ENCODE measurements at places on chromosomes 4 and X. TPM values are rescaled to one million over a fixed set of nuclear protein-coding genes. Genes with fewer than 3 reads are reported as not detected.

GRCh38 chrX:46953597-46953996 is 41.4 kb downstream of the JADE3 start:
- no peaks in the 10 kb centered on the region for H3K36me3 ChIP-seq
- H3K27ac ChIP-seq: no peak overlapping the region
- H3K27me3 ChIP-seq: no peaks in the 10 kb centered on the region

GRCh38 chrX:129540068-129540653 is at the start of gene OCRL:
TSS of gene OCRL (plus strand) at chrX:129540259. CDS start at chrX:129540440, 181 bp downstream.
- H3K4me1 ChIP-seq: no peaks in the 10 kb centered on the region
- H3K27me3 ChIP-seq: no peaks in the 10 kb centered on the region
- peak within 1 kb of the TSS; percentile 84 for H3K27ac ChIP-seq
- peak; percentile 71 for DNase-seq
- no peaks in the 10 kb centered on the region for H3K36me3 ChIP-seq

GRCh38 chrX:63746278-63746677 is 38.7 kb downstream of the ARHGEF9 start:
- no peaks in the 10 kb centered on the region for H3K36me3 ChIP-seq
- no peak for DNase-seq
- peaks cover 3% of the 10 kb centered on the region for H3K4me1 ChIP-seq
- H3K27me3 ChIP-seq: no peaks in the 10 kb centered on the region

- no peak overlapping the region for H3K27ac ChIP-seq
- no peak for DNase-seq
- no peaks in the 10 kb centered on the region for H3K27me3 ChIP-seq
Measured at GRCh38 chrX:21748235-21748634, 9.7 kb downstream of the SMPX start.

SLC9B1 gene
- total RNA-seq: 0.41 TPM

DNA sequence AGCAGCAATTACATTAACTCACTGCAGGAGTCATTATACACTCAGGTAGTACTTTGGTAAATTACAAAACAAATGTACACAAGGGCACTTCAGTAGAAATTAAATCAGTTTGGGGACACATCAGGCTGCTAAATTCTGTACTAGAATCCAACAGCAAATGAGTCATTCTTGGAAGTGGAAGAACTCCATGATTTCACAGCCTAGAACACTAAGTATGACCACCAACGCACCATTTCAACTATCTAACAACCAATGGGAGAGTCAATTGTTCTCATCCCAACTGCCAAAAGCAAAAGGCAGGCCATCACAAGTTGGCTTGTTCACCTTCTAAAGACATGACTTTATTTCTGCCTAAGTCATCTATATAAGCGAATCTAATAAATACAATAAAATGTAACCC is 26.6 kb downstream of the PPM1K start:
- no peaks in the 10 kb centered on the region for H3K36me3 ChIP-seq
- H3K27me3 ChIP-seq: no peaks in the 10 kb centered on the region
- H3K4me1 ChIP-seq: no peaks in the 10 kb centered on the region
- H3K27ac ChIP-seq: no peak overlapping the region
- DNase-seq: no peak

NHS gene
- 10.7 TPM for total RNA-seq

DNA sequence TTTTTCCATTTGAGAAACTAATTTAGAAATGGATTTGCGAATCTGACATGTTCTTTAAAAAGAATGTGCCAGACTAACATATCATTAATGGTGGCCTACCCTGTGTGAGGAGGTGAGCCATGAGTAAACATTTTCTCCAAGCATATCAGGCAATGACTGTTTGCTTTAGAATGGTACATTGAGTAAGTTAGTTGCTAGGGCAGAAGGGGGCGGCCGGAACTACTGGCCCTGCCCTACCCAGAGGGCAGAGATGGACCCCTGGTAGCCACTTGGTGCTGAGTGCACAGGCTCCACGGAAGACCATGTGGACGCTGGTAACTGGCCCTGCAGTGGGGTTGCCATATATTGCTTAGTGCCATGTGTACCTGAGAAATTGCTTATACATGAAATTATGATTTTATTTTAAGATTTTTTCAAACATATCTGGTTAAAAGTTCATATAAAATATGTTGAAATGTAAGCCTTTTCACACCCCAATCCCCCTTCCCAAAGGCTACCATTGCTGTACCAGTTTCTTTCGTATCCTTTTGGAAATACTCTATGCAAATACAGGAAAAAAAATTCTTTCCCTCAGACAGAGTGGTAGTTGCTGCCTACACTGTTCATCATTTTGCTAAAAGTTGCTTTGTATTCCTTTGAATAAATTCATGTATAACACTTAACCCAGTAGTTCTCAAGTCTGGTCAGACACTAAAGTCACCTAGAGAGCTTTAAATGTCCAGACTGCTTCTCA is 8.8 kb downstream of the FNIP2 start:
- H3K36me3 ChIP-seq: no peaks in the 10 kb centered on the region
- no peak for DNase-seq
- peak overlapping the region; percentile 75 for H3K27ac ChIP-seq
- peaks cover 67% of the 10 kb centered on the region for H3K4me1 ChIP-seq
- no peaks in the 10 kb centered on the region for H3K27me3 ChIP-seq

PCDH18 gene
- 22.5 TPM for total RNA-seq

CPE gene
- 16.4 TPM for total RNA-seq

DNA sequence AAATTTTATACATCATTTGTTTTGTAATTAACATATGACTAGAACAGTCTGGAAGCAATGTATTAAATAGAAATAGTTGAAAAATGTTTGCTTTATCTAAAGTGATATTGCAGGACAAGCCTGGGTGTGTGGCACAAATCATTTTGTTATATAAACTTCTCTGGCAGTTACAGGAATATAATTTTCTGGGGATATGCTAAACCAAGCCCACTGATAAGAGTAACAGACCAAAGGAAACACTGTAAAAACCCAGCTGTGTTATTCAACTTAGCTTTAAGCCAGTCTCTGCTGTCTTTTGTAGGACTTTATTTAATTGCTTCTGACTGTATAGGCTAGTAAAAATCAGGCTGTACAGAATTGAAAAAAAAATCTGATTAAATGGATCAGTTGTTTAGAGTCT is 156.2 kb downstream of the NR3C2 start:
- H3K4me1 ChIP-seq: peaks cover 66% of the 10 kb centered on the region
- H3K36me3 ChIP-seq: no peaks in the 10 kb centered on the region
- H3K27ac ChIP-seq: no peak overlapping the region
- H3K27me3 ChIP-seq: no peaks in the 10 kb centered on the region
- no peak overlapping the region for H3K4me3 ChIP-seq
- no peak for DNase-seq

DNA sequence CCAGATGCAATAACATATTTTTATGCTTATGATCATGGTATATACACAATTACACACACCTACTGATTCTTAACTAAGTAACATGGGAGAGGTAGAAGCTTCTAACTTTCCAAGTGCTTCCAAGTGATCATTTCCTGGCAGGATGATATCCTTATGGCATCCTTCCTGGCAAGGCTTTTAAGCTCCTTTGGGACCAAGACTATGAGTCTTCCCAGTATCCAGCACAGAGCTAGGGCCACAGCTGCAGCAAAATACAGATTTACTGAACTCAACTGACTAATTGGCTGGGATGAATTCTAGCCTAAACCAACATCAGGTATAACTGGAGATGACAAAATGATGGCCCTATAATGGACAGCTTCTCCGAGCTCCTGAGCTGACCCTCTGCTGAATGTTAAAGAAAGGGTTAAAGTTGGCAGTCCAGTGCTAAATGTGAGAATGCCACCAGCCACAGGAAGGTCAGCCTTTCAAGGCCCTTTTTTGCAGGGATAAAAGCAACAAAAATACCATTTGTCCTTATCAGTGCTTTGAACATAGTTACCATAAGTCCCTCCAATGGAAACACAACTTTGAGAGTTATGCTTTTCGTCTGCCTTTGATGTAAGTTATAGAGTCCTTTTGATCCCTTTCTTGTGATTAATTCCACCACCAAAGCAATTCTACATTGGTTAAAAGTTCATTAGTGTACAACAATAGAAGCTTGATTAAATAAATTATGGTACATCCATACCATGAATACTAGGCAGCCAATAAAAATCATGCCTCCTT is 73.4 kb downstream of the MGST2 start:
- DNase-seq: no peak
- no peak overlapping the region for H3K4me3 ChIP-seq
- no peaks in the 10 kb centered on the region for H3K36me3 ChIP-seq
- no peaks in the 10 kb centered on the region for H3K27me3 ChIP-seq

GRCh38 chr4:177451108-177451500 is 8.9 kb upstream of the AGA start:
- H3K36me3 ChIP-seq: no peaks in the 10 kb centered on the region
- no peak for DNase-seq
- H3K27me3 ChIP-seq: no peaks in the 10 kb centered on the region
- peaks cover 3% of the 10 kb centered on the region for H3K4me1 ChIP-seq
- H3K27ac ChIP-seq: no peak overlapping the region

DNA sequence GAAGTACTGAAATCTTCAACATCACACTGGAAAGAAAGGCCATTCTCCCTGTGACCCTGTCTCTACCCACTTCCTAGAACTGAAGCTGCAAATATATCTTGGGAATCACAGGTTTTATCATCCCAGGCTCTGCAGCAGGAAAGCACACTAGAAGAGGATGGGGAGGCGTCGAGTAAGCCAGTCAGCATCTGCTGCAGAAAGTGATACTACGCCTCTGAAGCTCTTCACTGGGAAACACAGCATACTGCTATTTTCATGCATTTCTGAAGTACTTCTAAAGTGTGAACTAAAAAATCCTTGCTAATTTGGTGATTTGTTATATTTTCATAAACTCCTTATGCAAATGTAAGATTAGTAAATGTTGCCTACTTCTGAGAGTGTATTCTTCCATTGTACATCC is 29.1 kb downstream of the RAB33B start:
- no peaks in the 10 kb centered on the region for H3K36me3 ChIP-seq
- no peak overlapping the region for H3K27ac ChIP-seq
- H3K27me3 ChIP-seq: no peaks in the 10 kb centered on the region

FOXR2 gene
- total RNA-seq: not detected

DNA sequence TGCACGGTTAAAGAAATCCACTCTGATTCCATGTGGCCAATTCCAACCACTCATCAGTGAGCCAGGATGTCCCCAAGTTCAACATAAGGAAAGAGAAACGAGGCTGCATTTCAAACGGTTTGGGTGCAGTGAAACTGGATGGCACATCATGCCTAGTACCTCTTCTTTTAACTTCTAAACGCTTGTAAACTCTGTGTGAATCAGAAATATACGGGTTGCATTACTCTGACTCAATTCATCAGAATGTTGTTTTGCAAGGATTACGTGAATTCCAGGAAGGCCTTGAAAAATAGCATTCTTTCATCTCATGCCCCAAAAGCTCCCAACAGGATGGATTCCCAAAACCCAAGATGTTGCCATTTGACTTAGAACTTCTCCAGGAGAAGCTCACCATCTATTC is 270.4 kb downstream of the LDB2 start:
- H3K36me3 ChIP-seq: no peaks in the 10 kb centered on the region
- H3K4me3 ChIP-seq: no peak overlapping the region
- no peaks in the 10 kb centered on the region for H3K4me1 ChIP-seq
- no peak for DNase-seq
- no peak overlapping the region for H3K27ac ChIP-seq
